Activated CD4-positive, alpha-beta T cell treated with anti-CD3 and anti-CD28 coated beads for 36 hours (primary cell): ENCODE measurements at places on chromosomes 1 and 21. TPM values are rescaled to one million over a fixed set of nuclear protein-coding genes. Genes with fewer than 3 reads are reported as not detected.

The ZNF683 gene
- total RNA-seq: not detected

The SHE gene
- 0.04 TPM for total RNA-seq

The COL9A2 gene
- total RNA-seq: 3.0 TPM

The ILDR2 gene
- total RNA-seq: 9.1 TPM

The CDC14A gene
- 12.2 TPM for total RNA-seq

The THRAP3 gene
- 182 TPM for total RNA-seq

The GPR3 gene
- 1.3 TPM for total RNA-seq

The MTARC1 gene
- total RNA-seq: not detected

The S100A12 gene
- total RNA-seq: not detected

The EVA1B gene
- 3.1 TPM for total RNA-seq

The LMX1A gene
- total RNA-seq: not detected

The LIN28A gene
- not detected for total RNA-seq

The CCDC30 gene
- total RNA-seq: 2.3 TPM

The EPHA2 gene
- 0.21 TPM for total RNA-seq

The HMGCS2 gene
- not detected for total RNA-seq

The LCE3E gene
- total RNA-seq: not detected

The IL20 gene
- total RNA-seq: not detected

The LCE1B gene
- not detected for total RNA-seq

The HPCA gene
- total RNA-seq: 0.49 TPM
